CD4-positive, alpha-beta T cell (primary cell): ENCODE measurements at places on chromosomes 6 and 20.

DNA sequence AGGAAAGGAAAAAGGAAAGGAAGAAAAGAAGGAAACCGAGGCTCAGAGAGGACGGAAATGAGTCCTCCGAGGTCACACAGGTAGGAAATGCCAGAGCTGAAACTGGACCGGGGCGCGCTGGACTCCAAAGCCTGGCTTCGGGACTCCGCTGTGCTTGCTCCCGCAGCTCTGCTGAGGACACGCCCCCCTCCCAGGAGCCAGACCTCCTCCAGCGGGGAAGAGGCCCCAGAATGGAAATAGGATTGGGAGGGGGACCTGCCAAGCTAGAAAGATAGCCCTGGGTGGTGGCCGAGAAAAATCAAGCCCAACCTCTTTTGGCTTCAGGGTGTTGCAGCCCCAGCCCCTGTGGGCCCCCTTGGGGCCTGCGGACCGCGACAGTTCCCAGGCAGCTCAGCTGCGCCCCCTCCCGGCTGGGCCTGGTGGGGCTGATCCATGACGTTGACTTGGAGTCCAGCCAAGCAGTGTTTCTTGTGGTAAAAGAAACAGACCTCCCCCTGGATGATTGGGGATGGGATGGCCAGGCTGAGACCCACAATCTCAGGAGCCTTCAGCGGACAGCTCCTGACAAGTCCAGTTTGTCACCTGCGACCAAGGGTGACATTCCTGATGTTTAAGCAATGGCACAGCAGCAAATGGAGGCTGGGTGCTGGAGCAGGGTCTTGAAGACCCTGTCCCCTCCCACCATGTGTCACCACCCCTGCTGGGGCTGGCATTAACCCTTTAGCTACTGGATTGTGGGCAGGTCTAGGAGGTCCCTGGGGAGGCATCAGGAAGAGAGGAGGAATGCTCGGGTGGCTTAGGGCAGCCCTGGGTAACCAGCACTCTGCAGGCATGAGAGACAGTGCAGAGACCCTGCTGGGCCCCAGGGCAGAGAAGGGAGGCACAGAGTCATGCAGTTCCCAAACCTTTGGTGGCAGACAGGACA, 55.4 kb downstream of the RIPOR3 start:
- DNase-seq, result peak; percentile 29

- no peak for DNase-seq
Observed at GRCh38 chr20:51763965-51764602, 4.1 kb downstream of the ATP9A start.

GRCh38 chr6:85552652-85553051, 41.0 kb downstream of the SNX14 start:
- DNase-seq, result no peak

- no peak for DNase-seq
Observed at GRCh38 chr6:167303675-167304625, 12.8 kb downstream of the UNC93A start.

- no peak for DNase-seq
Observed at GRCh38 chr6:10309457-10310329, 105.2 kb downstream of the TFAP2A start.

- DNase-seq, result no peak
Observed at GRCh38 chr6:15770347-15771143, 107.7 kb upstream of the DTNBP1 start.

DNA sequence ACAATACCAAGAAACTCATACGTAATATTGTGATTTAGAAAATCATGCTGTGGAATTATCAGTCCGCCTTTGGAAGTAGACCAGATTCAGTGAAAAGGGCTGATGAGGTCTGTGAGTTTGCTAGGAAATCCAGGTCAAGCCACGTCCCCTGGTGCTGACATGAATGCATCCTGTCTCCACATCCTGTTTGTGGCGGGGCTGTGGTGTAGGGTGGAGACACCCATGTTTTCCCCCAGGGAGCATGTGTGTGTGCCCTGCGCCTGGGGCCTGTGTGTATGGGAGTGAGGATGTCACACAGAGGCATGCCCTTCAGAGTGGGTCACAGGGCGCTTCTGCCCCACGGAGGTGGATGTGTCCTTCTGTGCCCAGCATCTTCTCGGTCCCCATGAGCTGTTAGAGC, 109.1 kb downstream of the SASH1 start:
- no peak for DNase-seq

- DNase-seq, result no peak
Observed at GRCh38 chr6:66264376-66264775, 557.4 kb upstream of the EYS start.

DNA sequence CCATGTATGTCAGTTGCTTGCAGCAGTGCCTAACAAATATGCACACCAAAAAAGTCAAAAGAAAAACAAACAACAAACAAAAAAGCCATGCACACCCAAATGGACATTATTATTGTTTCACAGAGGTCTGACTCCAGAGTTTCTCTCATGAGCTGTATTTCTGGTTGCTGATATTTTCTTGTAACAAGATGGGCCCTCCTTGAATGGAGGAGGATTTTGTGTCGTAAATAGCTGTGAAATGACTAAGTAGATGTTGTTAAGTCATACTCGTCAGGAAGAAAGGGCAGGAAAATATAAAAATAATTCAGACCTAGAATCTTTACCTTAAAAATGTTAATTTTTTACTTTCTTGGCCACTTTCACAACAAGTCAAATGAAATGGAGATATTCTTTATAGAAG, 96.0 kb downstream of the PLEKHG1 start:
- no peak for DNase-seq

DNA sequence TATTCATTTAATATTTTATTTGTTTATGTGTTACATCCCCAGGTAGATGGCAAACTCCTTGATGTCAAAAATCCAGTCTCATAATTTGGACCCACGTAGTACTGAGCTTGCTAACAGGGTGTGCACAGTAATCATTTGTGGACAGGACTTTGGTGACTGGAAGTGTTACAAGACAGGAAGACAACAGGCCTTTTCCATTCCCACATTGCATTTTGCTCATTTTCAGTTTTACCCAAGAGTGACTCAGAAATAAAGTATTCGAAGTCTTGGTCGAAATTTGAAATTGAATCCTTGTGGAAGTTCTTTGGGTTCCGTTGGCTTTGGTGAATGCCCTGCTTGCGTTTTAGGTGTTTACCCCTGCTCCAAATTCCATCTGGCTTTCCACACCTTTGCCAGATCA, 63.0 kb upstream of the THBS2 start:
- no peak for DNase-seq

DNA sequence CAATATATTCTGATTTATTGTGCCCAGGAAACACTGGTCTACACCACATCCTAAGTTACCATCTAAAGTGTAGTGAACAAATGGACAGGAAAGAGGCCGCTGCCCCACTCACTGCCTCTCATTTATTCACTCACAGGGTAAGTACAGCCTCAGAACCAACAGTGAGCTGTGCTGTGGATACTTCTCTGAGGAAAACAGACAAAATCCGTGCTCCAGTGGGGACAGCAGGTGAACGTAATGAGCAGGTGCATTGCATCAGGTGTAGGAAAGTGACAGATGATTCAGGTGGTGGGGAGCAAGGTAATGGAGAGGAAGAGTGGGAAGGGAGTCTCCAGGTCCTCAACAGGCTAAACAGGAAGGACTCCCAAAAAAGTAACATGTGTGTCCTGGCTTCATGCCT, 8.4 kb upstream of the ULBP2 start:
- no peak for DNase-seq

DNA sequence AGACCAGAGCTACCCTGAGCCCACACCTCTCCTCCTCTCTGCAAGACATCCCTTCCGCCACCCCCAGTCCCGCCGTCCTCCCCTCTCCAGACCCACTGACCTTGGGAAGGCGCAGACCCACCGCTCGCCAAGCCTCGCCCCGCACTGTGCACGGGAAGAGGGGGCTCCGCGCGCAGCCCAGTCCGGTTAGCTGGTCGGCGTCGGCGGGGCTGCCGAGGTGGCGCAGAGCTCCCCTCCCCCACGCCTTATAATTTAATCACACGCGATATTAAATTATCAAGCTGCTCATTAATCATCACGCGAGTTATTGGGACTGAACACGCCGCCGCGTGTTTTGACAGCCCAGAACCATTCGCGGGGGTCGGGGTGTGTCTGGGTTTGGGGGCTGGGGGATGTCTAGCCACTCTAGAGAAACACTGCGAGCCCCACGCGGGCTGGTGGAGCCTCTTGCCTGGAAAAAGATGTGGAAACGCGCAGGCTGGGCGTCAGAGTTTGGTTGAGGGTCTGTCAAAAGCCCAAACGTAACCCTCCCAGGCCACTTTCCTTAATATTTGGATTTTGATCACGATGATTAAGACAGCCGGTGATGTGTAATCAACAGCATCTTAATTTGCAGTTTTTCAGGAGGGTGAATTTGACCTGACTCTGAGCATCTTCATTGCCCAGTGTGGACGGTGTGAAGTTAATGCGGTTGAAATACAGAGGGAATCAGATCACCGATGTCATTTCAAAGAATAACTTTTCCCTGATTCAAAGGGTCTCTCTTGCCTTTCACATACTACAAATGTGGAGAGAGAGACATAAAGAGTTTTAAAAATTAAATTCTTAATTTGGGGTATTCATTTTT, at the start of gene LINC00237:
LINC00237 (minus strand) TSS at position 188 of the 847 bp plus-strand sequence.
- DNase-seq, result no peak

GRCh38 chr20:34956041-34956458, 382 bp downstream of the MYH7B start:
- DNase-seq, result no peak

DNA sequence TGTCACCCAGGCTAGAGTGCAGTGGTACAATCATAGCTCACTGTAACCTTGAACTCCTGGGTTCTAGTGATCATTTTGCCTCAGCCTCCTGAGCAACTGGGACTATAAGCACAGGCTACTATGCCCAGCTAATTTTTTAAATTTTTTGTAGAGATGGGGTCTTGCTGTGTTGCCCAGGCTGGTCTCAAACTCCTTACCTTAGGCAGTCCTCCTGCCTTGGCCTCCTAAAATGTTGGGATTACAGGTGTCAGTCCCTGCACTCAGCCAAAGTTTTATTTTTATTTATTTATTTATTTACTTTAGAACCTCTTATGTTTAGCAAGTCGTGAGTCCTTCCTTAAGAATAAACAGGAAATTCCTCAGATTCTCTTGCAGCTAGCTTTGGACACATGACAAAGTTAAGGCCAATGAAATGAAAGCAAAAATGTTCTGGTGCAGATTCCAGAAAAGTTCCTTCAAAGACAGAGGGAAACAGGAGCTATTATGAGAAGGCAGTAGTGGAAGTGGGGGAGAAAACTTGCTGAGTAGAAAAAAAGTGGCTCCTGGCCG, 19.1 kb downstream of the PIM1 start:
- DNase-seq, result no peak

DNA sequence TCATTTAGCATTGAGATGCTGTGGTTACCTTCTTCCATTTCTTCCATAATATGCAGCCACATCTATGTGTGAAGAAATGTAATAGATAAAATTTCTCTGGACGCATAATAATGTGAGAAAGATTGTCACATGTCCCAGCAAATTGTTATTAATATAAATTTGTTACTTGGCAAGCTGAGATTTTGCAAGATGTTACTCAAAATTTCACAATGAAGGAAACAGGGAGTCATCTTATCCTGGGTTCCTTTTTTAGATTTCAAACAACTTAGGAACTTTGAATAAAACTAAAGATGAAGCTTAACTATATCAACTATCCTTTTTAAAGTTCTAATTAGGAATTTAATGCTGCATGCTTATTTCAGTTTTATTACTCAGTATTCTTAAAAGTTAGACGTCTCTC, 3.6 kb downstream of the ESR1 start:
- DNase-seq, result no peak

GRCh38 chr6:71079677-71080076, 122.8 kb upstream of the B3GAT2 start:
- DNase-seq, result no peak

DNA sequence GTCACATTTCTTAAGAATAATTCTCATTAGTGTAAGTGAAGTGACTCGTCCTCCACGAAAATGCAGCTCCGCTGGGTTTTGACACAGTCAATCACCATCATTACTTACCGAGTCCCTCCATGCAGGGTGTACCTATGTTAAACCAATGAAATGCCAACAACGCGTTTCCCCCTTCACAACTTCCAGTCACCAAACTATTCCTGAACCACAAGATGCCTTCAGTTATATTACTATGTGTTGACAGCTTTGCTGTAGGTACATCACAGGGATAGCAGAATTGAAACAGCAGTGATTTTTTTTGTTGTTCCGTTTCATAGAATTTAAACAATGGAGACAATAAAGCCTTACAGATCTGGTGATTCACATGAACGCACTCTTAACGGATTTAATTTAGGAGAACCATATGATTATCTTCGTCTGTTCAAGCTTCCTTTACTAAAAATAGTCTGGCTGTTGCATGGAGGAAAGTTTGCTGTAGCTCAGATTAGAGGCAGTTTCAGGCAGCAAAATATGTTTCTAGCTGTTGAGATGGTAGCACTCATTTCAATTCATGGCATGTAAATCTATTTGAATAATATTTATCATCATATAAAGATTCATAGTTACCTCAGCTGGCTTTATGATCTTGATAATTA, 652.8 kb downstream of the PRKN start:
- DNase-seq, result no peak

GRCh38 chr20:39775110-39775509, 813.0 kb downstream of the DHX35 start:
- no peak for DNase-seq

DNA sequence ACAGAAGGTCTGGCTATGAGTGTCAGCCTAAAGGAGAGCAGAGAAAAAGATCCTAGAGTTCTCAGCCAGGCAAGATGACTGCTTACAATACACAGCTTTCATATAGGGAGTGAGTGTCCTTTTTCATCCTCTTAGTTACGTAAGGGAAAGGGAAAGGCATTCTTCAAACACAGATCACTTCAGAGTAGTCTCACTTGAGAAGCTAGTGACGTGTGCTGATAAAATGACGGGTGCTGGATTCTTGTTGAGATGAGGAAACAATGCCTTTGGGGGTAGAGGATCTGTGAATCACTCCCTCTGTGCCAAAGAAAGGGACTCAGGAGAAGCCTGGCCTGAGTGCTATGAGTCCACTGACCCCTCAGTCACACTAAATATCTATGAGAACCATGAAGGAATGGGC, 117.3 kb downstream of the QRSL1 start:
- no peak for DNase-seq

DNA sequence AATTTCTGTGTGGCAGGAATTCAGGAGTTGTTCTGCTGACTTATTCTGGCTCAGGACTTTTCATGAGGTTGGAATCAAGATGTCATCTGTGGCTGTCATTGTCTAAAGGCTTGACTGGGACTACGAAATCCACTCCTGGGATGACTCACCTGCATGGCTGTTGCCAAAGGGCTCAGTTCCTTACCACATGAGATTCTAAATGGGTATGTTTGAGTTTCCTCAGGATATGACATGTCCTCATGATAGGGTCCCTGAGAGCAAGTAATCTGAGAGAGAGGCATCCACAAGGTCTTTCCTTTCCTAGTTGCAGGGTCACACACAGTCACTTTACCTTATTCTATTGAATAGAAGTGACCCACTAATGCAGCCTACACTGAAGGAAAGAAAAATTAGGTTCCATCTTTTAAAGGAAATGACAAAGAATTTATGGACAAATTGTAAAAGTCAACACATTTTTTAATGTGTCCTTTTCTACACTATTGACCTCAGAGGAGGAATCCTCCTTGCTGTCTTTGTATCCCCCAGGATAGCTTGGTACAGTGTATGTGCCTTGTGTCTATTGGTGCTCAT, 1025.0 kb upstream of the GJE1 start:
- DNase-seq, result no peak
